ENCODE measurements at places on chromosomes 16 and 17.

DNA sequence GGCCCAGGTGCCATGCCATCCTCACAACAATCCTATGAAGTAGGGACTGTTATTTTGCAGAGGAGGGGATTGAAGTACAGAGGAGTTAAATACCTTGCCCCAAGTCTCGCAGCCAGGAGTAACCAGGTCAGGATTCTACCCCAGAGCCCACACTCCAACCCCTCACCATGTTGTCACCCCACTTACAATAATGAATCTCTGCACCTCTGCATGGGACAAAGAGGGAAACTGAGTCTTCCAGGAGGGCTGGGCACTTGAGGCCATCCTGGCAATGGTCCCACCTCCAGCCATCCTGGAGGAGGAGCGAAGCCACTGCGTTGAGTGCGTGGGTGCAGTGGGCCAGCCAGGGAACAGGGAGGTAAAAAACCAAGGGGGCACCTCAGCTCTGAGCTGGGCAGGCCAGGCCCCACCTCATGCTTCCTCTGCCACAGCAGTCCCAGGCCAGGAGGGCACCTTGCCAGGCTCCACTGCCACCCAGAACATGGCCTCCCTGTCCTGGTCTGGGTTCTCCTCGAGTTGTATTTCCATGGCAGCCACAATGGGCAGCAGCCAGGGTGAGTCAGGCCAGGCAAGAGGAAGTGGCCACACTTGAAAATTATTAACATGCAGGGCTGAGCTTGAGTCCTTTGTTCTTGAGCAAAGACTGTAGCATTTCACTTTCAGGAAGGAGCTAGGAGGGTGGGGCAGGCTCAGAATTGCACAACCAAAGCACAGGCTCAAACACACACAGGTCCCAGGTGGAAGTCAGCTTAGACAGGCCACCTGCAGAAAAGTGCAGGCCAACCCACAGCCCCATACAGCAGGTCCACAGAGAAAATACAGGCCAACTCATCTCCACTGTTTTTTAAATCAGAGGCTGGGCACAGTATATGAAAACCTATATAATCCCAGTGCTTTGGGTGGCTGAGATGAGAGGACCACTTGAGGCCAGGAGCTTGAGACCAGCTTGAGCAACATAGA is 52.1 kb downstream of the CUEDC1 start:
- DNase-seq = no peak

DNA sequence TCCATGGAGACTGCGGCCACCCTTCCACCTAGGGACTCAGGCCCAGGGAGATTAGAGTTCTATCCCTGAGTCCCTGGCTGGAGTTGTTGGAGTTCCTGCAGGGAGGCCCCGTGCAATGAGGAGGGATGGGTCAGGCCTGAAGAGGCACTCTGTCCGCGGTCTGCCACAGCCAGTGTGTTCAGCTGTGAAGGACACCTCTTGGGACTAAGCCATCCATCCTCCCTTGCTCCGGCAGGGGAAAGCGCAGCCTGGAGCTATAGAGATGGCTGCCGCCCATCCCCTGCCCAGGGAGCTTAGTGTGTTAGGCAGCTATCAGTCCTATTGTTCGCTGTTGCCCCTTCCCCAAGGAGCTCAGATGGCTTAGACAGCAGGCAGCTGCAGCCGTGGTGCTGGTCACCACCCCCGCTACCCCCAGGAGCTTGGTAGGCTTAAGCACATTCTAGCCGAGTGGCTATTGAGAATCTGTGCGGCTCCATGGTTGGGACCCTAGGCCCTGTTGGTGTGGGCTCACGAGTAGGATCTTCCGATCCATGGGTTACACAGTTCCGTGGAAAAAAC is 141.3 kb downstream of the CYB561 start:
- DNase-seq = no peak

- DNase-seq = no peak
These were observed 89.8 kb downstream of the CYB561 start for GRCh38 chr17:63356337-63356757.

DNA sequence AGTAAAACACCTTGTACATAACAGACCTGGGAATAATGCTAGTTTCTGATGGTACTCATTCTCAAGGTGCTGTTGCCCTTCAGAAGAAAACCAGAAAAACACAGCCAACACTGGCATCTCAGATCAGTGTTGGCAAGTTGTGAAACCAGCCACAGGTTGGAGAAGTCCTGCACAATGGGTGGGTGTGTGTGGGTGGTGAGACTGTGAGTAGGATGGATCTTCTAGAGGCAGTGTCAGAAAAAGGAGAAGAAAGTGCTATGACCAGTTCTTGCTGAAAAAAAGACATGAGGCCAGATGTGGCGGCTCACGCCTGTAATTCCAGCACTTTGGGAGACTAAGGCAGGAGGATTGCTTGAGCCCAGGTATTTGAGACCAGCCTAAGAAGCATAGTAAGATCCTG is 35.2 kb upstream of the SMIM36 start:
- no peak for DNase-seq

DNA sequence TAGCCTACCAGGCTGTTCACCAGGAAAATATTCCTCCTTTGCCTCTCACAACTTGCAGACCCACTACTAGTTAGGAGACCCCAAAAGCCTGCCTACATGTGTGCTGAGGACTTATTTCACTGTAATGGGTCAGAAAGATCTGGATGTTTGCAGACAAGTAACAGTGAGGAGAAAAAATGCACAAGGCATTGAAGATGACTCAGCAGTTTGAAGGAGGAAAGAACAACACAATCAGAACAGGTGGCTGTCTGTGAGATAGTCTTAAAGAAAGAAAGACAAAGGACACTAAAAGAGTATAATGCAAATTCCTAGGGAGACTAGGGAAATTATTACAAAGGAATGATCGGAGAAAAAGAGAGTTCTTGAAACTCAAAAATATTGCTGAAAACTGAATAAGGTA is 69.0 kb downstream of the ANKFN1 start:
- DNase-seq = no peak

GRCh38 chr16:35748621-35749252 is 2289.3 kb downstream of the TP53TG3F start:
- DNase-seq = no peak

GRCh38 chr16:57637020-57637419 is 8.6 kb downstream of the ADGRG1 start:
- no peak for DNase-seq

- no peak for DNase-seq
These were observed 33.7 kb downstream of the MBTPS1 start for GRCh38 chr16:84082835-84083569.

DNA sequence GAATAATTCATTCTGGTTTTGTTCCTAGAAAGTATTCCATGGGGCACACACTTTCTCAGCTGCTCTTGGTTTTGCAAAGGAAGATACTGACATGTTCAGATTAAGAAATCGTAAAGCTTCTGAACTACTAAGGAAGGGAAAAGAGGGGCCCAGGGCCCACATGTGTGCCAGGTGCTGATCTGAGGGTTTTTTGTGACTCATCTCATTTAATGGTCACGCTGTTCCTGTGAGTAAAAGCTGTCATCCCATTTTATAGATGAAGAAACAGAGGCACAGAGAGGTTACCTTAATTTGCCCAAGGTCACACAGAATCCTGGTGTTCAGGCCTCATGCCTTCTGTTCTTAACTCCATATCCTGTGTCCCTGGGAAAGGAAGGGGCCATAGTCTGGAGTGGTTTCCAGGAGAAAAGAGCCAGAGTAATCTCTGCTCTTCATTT is 113.2 kb downstream of the MSI2 start:
- no peak for DNase-seq

DNA sequence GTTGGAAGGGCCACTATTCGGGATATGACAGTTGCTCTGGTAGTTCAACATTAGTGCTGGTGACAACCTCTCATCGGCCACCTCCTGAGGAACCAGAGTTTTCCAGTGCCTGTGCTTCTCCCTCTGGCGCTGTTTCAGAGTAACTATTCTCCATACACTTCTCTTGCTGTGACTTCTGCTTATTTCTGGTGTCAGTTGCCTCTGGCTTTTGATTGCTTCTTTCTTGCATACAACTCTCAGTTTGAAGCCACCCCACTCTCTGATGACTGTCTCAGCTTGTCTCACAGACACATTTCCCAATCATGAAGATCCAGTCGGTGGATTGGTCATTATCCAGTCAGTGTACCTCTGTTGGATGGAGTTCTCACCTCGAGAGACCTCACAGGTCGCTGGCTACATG is 3.4 kb upstream of the TM4SF5 start:
- no peak for DNase-seq

- DNase-seq = no peak
These were observed 46.0 kb downstream of the HOXB1 start for GRCh38 chr17:48484850-48485249.

GRCh38 chr17:56451629-56452028 is 141.9 kb upstream of the NOG start:
- DNase-seq = no peak

GRCh38 chr17:82551779-82552457 is 32.4 kb downstream of the FOXK2 start:
- peak; percentile 48 for DNase-seq

- DNase-seq = no peak
These were observed 736 bp downstream of the APPBP2 start for GRCh38 chr17:60525328-60525684.

DNA sequence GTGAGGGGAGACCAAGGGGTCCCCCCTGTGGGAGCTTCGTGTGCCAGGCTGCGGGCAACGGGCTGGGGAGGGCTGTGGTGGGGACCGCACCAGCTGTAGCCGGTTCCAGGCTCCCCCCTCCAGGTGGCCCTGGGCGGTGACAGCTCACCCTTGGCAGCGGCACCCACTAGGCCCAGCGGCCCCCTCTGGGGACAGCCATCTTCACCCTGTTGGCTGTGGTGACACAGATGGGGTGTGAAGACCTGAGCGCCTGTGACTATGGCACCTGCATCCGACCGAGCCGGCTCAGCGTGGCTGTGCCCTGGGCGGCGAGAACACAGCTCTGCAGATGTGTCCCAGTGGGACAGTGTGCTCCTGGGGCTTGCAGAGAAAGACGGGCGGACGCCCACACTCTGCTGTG is 1.1 kb upstream of the C1QTNF8 start:
- DNase-seq = no peak

GRCh38 chr17:60110586-60110985 is 31.9 kb upstream of the HEATR6 start:
- DNase-seq = no peak

DNA sequence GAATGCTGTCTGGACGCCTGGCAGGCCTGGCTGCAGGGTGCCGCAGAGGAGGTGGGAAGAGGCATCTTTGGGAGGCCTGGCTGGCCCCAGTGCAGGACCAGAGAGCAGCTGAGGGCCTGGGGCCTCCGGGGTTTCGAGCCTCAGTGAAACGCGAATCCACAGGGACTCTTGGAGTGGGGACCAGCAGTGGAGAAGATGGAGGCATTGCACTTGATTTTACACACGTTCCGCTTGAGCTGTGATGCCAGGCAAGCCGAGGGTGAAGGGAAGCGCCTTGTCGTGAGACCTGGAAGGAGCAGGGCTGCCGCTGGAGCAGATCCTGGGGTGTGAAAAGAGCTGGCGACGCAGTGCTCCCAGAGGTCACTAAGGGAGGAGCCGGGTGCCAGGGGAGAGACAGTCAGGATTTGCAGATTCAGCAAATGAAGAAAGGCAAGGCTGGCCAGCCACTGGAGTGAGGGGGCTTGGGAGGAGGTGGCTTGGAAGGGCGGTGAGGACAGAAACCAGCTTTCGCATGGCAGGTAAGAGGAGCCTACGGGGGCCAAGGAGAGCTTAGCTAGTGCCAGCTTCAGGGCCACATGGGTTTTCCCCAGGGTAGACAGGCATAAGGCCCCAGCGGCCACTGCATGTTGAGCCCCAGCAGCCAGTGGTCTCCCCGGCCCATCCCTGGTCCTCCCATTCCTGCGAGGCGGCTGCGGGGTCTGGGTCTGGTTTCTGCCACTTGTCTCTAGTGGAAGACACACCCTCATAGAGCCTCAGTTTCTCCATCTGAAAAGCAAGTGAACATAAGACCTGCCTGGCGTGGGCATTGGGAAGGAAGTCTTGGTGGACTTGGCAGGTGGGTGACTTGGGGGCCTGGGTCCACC is 175.2 kb upstream of the CHMP6 start:
- no peak for DNase-seq

DNA sequence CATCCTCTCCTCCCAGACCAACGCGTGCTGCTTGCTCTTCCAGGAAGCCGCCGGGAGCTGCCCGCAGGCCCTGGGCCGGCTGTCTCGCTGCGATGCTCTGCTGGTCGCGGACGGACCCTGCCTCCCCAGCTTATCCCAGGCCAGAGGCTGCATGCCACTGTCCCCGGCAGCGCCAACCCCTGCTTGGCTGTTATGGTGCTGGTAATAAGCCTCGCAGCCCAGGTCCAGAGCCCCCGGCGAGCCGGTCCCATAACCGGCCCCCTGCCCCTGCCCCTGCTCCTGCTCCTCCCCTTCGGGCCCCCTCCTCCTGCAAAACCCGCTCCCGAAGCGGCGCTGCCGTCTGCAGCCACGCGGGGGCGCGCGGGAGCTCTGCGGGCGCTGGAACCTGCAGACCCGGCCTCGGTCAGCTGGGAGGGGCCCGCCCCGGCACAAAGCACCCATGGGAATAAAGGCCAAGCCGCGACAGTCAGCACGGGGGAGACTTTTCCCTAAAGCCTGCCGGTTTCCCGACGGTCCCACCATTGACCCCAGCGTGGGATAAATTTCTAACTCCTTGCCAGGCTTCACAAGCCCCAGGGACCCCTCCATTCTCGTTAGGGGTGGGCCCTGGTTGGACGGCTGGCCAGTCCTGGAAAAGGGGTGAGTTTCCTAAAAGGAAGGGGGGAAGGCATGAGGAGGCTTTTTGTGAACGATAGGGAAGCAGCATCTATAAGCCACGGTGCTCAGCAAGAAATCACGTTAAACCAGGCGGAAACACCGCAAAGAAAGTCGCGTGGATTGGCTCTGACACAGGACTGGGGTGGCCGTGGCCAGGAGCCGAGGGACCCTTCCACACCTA is 11.2 kb downstream of the ENPP7 start:
- peak; percentile 32 for DNase-seq

GRCh38 chr17:60401819-60402218 is 9.9 kb upstream of the USP32 start:
- DNase-seq = no peak

GRCh38 chr16:84550096-84550495 is 45.6 kb upstream of the MEAK7 start:
- DNase-seq = no peak

DNA sequence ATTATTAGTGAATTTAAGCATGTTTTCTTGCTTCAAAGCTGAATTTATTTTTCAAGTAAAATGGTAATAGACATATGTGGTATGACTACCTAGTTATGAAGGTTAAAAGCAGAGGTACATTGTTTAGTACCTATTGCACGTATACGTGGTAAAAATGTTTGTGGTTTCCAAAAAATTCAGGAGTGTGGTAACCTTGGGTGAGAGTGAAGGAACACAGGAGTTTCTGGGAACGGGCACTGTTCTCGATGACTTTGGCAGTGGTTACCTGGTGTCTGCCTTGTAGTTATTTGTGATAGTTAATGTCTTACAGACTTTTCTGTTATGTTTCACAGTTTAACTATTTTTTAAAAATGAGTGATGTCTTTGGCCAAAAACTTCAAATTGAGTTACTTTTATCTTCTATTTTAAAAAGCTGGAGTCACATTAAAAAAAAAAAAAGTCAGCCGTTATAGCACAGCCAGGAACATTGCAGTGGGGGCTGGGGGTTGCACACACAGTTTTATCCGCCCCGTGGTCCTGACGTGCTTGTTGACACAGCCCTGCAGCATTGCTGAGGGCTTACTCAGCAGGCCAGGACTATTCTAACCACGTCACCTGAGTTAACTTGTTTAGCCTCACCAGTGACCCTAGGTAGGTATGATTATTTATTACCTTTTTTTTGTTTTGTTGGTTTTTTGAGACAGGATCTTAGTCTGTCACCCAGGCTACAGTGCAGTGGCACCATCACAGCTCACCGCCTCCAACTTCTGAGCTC is 10.9 kb downstream of the JPT2 start:
- no peak for DNase-seq

- no peak for DNase-seq
These were observed 3.7 kb downstream of the BCL6B start for GRCh38 chr17:7026471-7027115.
